ENCODE measurements at places on chromosomes 2 and 18. TPM values are rescaled to one million over a fixed set of nuclear protein-coding genes. Genes with fewer than 3 reads are reported as not detected.

Gene CHST9
- not detected for total RNA-seq

Gene EXOC6B
- 18.8 TPM for total RNA-seq

Gene HAT1
- 75.5 TPM for total RNA-seq

Gene PTGR3
- 21.8 TPM for total RNA-seq
